M059J (cell line): ENCODE measurements at places on chromosomes 7 and 10.

GRCh38 chr10:19518632-19519031, 297.6 kb upstream of the PLXDC2 start:
- no peak for DNase-seq

DNA sequence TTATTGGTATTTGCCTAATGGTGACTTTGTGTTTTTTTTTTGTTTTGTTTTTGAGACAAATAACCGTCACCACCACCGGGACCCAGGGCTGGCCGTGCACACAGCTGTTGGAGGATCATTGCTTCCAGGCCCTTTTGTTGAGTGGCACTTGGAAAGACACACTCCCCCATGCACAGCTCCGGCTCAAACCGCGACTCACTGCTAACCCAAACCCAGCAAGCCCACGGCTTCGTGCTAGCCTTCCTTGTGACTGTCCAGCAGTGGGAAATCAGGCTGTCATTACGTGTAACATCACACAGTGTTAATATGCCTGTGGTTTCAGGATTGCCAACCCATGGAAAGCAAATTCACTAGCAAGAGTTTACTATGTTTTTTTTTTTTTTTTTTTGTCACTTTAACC, 17.4 kb downstream of the BNIP3 start:
- peak; percentile 31 for DNase-seq

DNA sequence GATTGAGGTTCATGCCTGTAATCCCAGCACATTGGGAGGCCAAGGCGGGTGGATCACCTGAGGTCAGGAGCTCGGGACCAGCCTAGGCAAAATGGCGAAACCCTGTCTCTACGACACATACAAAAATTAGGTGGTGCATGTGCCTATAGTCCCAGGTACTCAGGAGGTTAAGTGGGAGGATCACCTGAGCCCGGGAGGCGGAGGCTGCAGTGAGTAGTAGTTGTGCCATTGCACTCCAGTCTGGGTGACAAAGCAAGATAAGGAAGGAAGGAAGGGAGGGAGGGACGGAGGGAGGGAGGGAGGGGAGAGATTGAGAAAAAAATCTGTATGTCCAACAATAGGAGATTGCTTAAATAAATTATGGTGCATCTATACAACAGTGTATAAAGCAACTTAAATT, 13.2 kb downstream of the TLL2 start:
- DNase-seq, result no peak

- DNase-seq, result no peak
Measured at GRCh38 chr10:66519616-66520015, 406.2 kb upstream of the LRRTM3 start.

DNA sequence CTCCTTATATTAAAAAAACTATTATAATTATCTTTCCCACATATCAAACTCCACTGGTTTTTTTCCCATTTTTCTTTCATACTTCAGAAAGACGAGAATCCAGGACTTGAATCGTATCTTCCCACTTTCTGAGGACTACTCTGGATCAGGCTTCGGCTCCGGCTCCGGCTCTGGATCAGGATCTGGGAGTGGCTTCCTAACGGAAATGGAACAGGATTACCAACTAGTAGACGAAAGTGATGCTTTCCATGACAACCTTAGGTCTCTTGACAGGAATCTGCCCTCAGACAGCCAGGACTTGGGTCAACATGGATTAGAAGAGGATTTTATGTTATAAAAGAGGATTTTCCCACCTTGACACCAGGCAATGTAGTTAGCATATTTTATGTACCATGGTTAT, 15.9 kb downstream of the SRGN start:
- no peak for DNase-seq

DNA sequence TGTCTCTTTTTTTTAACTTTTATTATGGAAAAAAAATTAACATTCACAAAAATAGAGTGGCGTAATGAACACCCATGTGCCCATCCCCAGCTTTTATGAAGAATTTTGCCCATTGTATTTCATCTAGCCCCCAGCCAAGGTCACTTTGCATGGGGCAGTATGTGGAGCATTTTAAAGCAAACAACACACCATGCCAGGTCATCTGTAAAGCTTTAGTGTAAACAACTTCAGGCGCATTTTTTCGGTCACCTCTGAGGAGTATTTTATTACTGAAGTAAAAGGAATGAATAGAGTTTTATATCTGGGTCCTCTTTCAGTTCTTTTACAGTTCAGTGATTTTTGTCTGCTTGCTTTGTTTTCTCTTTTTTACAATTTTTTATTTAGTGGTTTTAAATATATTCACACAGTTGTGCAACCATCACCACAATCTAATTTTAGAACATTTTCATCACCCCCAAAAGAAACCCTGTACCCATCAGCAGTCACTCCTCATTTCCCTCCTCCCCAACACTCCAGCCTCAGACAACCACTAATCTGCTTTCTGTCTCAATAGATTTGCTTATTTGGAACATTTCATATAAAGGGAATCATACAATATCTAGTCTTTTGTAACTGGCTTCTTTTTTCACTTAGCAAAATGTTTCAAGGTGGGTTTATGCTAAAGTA, 87.9 kb downstream of the SLC37A3 start:
- peak; percentile 70 for DNase-seq

GRCh38 chr10:68756766-68757165, 35.7 kb downstream of the CCAR1 start:
- no peak for DNase-seq

DNA sequence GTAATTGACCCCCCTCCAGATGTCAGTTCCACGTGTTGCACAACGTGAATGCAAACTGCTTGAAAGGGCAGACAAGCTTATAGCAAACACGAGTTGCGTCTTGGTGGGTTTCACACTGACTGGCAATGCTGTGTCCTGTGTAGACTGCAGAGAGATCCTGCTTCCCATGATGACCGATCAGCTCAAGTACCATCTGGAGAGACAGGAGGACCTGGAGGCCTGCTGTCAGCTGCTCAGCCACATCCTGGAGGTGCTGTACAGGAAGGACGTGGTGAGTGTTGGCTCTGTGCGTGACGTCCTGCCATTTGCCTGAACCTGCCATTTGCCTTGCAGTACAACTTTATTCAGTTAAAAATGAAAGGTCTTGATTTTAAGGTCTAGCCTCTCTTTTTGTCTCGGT, 71.1 kb downstream of the INSYN2A start:
- no peak for DNase-seq

DNA sequence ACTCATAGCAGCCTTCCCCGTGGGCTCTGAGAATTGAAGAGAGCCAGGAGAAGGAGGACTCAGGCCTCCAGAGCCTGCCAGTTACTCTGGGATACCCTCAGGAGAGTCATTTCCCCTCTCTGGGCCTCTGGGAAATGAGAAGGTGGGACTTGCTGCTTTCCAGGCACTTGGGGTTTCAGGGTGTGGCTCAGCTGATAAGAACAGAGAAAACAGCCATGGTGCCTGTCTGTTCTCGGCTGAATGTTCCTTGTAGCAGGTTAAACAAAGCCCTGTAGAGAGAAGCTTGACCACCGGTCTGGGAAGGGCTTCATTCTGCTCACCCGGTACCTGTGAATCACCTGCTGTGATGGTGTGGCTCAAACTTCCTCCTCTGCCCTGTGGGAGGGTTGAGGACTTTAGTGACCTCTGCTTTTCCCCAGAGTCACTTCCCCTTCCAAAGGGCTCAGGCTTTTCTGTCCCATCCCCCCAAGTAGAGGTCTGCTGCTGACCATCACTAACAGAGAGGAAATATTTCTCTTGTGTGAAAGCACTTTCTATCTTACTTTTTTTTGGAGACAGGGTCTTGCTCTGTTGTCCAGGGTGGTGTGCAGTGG, 212.4 kb upstream of the GALNT17 start:
- no peak for DNase-seq

- DNase-seq, result no peak
Measured at GRCh38 chr10:33489501-33490176, 155.2 kb upstream of the NRP1 start.

- DNase-seq, result no peak
Measured at GRCh38 chr10:114166043-114166442, 8.0 kb downstream of the CCDC186 start.

DNA sequence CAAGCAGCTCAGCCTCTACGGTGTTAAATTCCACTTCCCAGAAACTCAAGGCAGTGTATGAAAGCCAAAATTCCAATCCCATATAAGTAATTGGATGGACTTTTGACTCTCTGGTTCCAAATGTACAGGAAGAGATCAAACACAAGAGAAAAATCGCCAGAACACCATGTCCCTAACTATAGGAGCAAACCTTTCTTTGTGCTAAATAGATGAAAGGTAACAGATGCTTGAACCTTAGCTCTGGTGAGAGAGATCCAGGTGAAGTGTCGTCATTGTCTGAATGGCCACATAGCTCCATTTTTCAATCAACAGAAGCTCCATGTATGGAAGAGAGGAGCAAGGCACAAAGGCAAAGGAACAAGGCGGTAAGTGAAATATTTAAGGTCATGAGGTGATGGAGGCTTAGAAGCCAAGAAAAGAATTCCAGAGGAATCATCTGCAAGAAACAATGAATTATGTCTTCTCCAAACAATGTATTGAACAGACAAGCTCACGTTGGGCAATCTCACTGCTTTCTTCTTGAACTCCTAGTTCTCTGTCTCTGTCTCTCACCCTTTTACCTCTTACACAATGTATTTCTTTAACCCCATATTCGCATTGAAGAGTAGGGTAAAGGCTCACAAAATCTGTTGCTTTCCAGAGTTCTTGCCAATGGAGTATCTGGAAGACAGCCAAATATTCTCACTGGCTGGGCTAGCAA, 585.1 kb downstream of the GATA3 start:
- DNase-seq, result no peak

- DNase-seq, result no peak
Measured at GRCh38 chr7:151187409-151188251, 580 bp upstream of the ASB10 start.

GRCh38 chr7:120431016-120431415, 158.0 kb downstream of the KCND2 start:
- no peak for DNase-seq

DNA sequence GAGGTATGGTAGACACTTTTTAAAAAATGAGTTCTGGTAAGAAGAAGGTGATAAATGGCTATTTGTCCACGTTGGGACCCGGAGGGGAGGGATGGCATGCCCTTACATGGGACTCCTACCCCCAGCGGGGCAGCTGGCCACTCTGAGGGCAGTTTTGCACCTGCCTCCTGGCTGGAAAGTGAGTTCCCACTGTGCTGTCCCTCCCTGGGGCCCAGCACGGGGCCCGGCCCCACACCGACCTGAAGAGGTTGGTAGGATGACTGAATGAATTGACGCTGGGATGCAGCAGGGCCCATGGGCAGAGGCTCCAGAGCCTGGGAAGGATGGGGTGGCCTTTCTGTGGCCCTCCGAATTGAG, 601 bp upstream of the AEBP1 start:
- no peak for DNase-seq
